ENCODE measurements at places on chromosomes 1 and 21.

DNA sequence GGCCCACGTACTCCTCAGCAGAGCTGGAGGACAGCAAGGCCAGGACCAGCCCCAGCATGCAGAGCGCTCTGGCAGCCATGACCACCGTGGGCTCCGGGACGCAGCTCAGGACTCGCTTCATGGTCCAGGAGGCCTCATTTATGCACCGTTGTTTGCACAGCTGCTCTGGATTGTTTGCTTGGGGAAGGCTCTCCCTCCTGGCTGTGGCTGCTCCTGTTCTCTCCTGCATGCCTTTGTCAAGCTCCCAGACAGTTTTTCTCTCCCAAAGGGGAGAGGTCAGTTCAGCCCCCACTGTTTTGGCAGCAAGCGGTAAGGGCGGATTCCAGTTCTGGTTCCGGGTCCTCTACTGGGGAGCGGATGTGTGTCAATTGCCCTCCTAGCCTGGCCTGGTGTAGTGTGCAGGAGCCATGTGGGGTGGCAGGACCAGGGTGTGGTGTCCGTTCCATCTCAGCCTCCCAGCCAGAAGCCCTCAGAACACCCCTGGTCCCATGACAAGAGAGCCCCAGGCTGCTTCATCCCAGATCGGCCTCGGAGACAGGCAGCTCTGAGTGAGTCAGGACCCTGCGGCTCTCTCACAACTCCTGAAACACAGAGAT is at the start of gene TFF3:
Gene TFF3, minus strand, starts transcription at position 114 of the 596 bp plus-strand sequence. Its CDS starts 35 bp downstream, at position 79.
- DNase-seq = no peak

DNA sequence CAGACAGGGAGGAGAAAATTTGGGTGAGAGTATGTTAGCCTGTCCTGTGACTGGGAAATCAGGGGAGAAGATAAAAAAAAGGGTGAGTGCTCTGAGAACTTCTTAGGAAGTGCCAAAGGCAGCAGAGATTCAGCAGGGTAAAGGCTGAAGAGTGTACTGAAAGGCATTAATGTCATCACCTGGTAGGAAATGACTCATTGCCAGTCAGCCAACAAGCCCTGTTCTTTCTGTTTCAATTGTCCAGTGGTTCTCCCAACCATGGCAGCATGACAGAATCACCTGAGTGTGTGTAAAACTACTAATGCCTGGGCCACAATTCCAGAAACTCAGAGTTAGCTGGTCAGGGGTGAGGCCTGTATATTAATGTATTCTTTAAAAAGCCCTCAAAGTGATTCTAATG is 83.5 kb downstream of the INTS7 start:
- DNase-seq = no peak

DNA sequence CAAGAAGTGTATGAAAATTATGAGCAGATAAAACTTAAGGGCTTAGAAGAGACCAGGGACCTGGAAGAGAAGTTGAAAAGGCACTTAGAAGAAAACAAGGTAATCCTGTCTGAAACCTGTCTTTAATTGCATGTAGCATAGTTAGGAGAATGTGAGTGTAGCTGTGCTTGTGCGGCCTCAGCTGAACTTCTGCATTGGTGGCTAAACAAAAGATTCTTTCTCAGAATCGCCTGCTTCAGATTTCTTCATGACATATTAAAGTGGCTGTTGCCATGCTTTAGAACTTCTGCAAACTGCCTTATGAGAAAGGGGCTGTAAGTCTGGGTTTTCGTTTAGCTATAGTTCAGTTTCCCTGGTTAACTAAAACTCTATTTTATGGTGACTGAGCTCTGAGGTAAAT is 94.5 kb downstream of the VPS26C start:
- no peak for DNase-seq

DNA sequence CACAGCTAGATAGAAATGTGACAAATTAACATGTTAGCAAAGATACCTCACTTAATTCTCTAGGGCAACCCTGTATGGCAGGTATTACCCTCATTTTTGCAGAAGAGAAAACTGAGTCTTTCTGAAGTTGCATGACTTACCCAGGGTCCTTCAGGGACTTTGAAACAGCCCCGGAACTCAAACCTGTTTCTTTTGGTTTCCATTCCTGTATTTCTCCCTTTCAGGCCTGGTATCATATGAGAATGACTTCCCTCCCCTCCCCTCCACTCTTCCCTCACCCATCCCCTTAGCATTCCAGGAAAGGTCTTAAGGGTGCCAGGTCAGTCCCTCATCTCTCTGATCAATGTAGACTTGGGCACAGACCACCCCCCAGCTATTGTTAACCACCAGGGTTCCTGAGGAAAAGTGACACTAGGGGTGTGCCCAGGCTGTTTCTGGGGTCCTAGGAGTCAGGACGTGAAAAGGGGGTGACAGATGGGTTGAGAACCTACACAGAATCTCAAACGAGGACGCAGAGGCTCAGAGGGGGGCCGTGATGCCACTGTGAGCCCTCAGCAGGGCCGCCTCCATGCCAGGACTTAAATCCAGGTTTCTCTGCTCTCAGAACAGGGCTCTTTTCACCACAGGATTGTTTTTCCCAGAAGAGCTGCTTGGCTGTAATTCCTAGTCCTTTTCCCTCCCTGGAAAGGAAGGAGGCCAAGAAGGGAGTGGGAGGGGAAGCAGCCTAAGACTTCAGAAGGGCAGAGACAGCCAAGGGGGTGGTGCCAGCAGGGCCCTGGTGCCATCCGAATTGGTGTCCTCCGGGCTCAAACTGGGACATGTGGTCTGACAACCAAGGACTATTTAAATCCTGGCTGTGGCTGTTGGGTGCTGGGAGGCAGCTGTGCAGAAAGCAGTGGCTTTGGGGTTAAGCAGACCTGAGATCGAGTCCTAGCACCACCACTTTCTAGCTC is 2.1 kb upstream of the WASF2 start:
- DNase-seq = no peak

DNA sequence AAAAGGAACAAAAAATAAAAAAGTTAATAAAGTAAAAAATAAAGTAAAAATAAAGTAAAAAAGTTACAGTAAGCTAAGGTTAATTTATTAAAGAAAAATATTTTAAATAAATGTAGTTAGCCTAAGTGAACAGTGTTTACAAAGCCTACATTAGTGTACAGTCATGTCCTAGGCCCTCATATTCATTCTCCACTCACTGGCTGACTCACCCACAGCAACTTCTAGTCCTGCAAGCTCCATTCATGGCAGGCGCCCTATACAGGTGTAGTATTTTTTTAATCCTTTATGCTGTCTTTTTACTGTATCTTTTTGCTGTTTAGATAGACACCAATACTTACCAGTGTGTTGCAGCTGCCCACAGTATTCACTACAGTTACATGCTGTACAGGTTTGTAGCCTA is 12.4 kb downstream of the ADAR start:
- no peak for DNase-seq

- no peak for DNase-seq
Observed at GRCh38 chr1:172411791-172412338, 8.6 kb upstream of the C1orf105 start.

DNA sequence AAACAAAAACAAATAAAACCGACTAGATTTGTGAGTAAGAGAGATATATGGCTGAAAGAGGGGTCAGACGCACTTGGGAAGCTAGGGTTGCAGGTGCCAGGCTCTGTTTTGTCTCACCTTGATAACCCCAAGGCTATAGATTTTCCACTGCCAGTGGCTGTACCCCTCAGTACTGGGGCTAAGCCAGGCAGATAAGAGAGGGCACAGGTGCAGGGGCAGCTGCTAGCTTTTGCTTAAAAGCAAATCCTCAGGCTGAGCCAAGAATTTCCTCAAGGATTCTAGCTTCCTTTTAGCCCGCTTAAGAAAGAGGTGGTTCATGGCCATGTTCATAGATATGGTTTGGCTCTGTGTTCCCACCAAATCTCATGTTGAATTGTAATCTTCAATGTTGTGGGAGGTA is 57.9 kb downstream of the OVGP1 start:
- DNase-seq = no peak

DNA sequence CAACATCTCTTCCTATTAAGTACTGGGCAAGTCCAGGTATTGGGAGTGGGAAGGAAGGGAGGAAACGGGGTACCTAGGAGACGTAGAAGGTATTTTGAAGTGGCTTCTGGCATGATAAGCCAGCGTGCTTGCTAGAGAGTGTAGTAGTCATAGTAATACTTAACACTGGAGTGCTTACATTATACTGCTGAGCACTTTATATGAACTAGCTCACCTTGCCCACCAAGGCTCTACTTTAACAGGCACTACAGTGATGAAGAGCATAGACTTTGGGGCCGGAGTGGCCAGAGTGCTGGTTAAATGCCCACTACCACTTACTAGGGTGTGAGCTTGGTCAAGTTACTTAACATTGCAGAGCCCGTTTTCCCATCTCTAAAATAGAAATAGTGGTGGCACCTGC is 61.7 kb downstream of the ACP6 start:
- no peak for DNase-seq

- DNase-seq = no peak
Observed at GRCh38 chr1:45348609-45348965, 8.3 kb upstream of the MUTYH start.

DNA sequence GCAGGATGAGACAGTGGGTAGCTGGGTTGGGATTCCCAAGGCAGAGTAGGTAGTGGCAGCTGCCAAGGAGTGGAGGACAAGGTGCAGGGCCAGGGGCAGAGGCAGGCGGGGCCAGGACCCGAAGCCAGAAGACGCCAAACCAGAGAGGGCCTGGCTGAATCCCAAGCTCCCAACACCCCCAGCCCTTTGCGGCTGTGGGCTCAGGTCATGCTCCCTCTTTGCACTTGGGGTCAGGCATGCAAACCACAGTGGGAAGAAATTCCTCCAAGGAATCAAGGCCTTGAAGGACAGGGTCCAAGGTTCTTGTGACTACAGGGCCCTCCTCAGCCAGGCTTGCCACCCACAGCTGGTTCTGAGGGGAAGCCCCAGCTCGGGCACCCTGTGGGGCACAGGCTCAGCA is 6.2 kb downstream of the C1orf210 start:
- DNase-seq = no peak

GRCh38 chr1:181149326-181150125 is 61.0 kb downstream of the IER5 start:
- no peak for DNase-seq
